Activated CD4-positive, alpha-beta T cell treated with anti-CD3 and anti-CD28 coated beads, Interleukin-2, amount 50 U/mL, for 48 hours (primary cell): ENCODE measurements at places on chromosomes 3 and 15.

DNA sequence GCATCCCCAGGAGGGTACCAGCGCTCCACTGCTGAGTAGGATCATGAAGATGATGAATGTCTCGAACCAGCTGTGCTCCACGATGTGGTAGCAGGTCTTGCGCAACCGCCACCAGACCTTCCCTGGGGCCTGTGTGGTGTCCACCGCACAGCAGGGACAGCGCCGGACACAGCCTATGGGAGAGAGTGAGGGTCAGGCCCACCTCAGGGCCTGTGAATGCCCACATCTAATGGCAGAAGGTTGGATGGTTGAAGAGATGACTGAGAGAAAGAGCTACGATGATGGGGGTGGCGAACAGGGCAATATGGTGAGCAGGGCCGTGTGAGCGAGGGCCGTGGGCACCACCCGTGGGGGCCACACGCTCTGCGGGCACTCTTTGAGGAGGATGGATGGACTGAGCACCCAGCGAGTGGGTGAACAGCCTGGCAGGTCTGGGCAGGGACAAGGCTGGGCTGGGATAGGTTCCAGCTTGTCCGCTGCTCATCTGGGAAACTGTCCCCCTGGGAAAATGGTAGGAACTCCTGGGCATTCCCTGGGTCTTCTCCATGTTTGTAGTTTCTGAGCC lies 74.1 kb downstream of the SCN5A start:
- no peak for DNase-seq

- no peak for DNase-seq
Measured at GRCh38 chr15:65431731-65432130, 9.0 kb upstream of the IGDCC4 start.

DNA sequence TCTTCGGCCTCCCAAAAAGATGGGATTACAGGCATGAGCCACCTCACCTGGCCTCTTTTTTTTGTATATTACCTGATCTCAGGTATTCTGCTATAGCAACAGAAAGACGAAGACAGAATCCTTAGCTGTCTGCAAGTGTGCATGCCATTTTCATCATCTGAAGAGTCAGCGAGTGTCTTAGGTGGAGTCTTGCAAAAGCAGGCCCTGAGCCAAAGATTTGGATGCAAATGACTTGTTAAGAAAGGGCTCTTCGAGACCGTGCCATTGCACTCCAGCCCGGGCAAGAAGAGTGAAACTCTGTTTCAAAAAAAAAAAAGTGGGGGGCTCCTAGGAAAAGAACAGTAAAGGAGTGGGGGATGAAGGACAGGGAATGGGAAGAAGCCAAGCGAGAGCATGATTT lies 10.2 kb upstream of the TRIM69 start:
- DNase-seq, result no peak

- no peak for DNase-seq
Measured at GRCh38 chr3:171132873-171133272, 106.4 kb upstream of the SLC2A2 start.

GRCh38 chr3:52062505-52062904 lies 6.1 kb upstream of the DUSP7 start:
- no peak for DNase-seq

DNA sequence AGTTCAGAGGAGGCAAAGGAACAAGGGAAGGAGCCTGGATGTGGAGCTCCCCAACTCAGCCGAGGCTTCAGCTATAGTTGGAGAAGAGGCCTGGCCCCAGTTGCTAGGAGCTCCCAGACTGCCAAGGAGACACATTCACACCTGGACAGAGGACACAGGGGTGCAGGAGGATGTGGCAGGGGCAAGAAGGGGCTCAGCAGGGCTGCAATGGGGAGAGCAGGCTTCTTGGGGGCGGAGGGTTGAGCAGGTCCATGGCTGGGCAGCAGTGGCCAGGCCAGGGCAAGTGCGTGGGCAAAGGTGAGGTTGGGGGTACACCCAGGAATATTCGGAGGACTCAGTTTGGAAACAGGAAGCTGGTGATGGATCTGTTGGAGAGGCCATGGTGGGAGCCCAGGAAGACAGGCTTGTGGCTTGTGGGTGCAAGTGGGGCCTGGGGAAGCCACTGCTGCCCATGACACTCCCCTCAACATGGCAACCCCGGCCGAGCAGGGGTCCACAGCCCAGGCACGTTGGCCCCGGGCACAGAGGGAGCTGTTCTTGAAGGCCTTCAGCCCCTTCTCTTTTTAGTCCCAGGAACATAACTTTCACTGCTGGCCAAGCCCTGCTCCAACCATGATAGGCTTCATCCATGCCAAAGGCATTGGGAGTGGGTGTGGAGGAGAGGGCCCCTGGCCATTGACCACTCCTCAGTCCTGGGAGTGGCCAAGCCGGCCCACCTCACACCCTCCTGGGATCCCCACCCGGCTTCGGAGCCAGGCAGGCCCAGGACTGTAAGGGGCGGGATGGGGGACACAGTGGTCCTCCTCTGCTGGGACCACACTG lies 33.3 kb downstream of the TSPAN3 start:
- no peak for DNase-seq

DNA sequence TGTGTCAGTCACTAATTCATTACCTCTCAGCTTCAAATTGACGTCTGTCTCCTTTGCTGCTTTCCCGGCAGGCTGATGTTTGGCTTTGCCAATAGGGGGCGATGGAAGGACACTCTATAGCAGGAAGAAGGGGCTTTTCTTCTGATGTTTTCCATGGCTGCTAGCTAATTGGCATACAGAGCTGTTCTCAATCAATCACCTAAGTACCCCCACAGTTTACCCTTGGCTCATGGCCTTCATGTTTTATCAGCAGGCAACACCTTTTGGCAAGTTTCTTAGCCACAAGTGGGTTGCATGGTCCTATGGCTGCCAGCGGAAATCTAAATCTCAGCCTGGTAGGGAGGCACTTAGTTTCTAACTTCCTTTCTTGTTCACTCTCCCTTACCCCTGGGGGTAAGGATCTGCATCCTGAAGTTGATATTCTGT lies 45.0 kb downstream of the ESYT3 start:
- peak; percentile 21 for DNase-seq

DNA sequence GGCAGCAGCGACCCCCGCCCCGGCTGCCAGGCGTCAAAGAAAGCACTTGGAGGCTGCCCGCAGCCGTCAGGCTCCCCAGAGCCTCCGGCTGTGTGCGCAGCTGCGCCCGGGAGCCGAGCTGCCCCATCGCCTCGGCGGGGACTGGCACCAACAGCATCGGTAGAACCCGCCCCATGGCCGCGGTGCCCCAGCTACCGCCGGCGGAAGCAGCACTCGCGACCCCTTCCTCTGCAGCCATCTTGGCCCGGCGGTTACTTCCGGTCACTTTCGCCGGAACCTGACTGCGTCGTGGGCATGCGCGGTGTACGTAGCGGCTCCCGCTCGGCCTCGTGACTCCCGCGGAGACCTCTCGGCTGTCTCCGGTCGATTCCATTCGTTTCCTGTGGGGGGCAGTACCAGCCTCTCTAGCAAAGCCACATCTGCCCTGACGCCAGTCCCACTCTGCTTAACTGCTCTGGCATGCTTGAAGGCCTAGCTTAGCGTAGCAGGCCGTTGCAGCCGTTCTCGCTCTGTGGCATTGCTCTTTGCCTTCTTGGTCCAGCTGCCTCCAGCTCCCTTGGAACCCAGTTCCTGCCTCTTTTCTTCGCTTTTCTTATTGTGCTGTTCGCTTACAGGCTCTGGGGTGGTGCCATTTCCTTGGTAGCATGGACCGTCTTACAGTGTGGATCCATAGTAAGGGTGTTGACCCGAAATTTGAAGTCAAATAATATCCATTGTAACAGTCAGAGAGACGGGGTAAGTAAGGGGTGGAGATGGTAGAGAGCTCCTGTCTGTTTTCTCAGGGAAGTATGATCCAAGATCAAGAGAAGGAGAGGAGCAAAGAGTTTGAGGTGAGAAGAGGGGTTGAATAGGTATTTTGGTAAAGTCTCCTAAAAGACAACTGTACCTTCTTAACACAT lies at the start of gene SPG11:
Gene SPG11, minus strand, starts transcription at position 253 of the 899 bp plus-strand sequence. Its CDS starts 15 bp downstream, at position 238.
- peak; percentile 99 for DNase-seq

DNA sequence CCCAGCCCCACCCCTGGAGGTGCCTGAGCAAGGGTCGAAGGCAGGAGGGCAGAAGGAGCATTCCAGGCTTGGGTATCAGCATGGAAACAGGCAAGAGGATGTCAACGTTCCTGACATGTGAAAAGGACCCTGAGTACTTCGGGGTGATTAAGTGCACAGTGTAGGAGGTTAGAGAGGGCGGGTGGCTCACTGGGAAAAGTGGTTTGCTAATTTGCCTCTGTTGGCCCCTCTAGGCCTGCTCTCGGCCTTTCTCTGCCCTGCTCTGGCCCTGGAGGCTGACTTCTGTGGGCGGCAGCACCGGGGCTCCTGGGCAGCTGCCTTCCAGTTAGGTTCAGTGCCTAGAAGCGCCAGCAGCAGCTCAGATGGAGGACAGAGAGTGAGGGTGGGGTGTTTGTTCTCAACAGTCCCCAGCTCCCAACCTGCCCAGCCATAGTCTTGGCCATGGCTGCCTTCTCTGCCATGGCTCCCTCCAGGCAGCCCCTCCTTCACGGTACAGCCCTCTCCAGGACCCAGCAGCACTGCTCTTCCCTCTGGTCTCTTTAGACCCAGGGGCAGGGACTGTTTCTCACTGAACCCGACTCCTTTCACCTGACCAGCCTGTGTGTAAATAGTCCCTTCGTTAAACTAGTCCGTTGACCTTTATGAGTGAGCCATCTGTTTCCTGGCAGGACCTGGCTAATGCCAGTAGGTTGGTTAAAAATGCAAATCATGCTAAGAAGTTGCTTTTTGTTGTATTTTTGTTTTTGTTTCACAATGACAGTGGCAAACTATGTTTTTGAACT lies 107.1 kb upstream of the TPM1 start:
- DNase-seq, result no peak

- no peak for DNase-seq
Measured at GRCh38 chr3:45765266-45765851, 31.0 kb downstream of the SLC6A20 start.

- DNase-seq, result no peak
Measured at GRCh38 chr3:139473155-139473771, 3.1 kb downstream of the RBP2 start.
